Spinal cord (tissue), 10 donors: ENCODE measurements at places on chromosomes 4 and X.
A peak's percentile ranks its signal among the peaks of the same experiment; 100 is the strongest.

DNA sequence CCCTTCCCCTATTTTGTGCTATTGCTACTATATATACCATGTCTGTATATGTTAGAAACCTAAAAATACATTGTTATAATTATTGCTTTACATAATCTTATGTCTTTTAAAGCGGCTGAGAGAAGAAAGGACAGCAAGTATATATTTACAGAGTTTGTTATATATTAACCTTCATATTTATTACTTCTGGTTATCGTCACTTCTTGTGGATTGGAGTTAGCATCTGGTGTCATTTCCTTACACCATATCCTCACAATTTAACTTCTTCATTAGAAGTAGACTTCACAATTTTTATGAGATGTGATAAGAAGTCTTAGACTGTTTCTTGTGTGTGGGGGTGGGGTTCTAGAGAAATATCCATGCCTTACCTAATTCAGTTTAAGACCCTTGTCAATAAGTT lies 123.1 kb downstream of the ATXN3L start:
- no peaks in the 10 kb centered on the region for H3K36me3 ChIP-seq
- peaks cover 5% of the 10 kb centered on the region for H3K27me3 ChIP-seq
- H3K4me3 ChIP-seq: no peak overlapping the region
- no peak overlapping the region for H3K27ac ChIP-seq
- no peaks in the 10 kb centered on the region for H3K4me1 ChIP-seq
- DNase-seq: no peak

GRCh38 chr4:83013420-83013867 lies 2.8 kb upstream of the LIN54 start:
- H3K27me3 ChIP-seq: no peaks in the 10 kb centered on the region
- H3K4me1 ChIP-seq: peaks cover 8% of the 10 kb centered on the region
- no peak for DNase-seq
- no peaks in the 10 kb centered on the region for H3K36me3 ChIP-seq
- peak overlapping the region; percentile 93 for H3K4me3 ChIP-seq

GRCh38 chr4:78592088-78592783 lies 40.7 kb downstream of the ANXA3 start:
- no peaks in the 10 kb centered on the region for H3K27me3 ChIP-seq
- no peaks in the 10 kb centered on the region for H3K36me3 ChIP-seq

DNA sequence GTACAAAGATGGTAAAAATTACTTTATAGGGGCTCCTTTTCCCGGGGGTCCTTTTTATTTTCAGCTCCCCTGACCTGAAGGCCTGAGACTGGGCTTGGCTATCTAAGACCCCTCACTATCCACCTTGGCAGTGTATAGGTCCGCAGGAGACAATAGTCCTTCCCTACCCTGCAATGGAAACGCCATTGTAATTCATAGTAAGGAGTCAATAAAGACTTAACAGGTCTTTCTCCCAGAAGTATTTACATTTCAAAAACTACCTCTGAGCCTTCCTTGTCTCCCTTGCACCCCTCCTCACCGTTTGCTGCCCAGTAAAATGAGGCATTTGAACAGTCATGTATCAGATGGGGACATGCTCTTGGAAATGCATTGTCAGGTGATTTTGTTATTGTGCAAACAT lies 401.2 kb upstream of the CNKSR2 start:
- H3K4me3 ChIP-seq: no peak overlapping the region
- no peaks in the 10 kb centered on the region for H3K36me3 ChIP-seq
- no peaks in the 10 kb centered on the region for H3K4me1 ChIP-seq
- DNase-seq: no peak
- H3K27me3 ChIP-seq: peaks cover 2% of the 10 kb centered on the region

GRCh38 chrX:109773374-109773773 lies 40.3 kb upstream of the ACSL4 start:
- no peaks in the 10 kb centered on the region for H3K36me3 ChIP-seq
- H3K27ac ChIP-seq: no peak overlapping the region
- peaks cover 4% of the 10 kb centered on the region for H3K27me3 ChIP-seq
- no peaks in the 10 kb centered on the region for H3K4me1 ChIP-seq
- no peak for DNase-seq

DNA sequence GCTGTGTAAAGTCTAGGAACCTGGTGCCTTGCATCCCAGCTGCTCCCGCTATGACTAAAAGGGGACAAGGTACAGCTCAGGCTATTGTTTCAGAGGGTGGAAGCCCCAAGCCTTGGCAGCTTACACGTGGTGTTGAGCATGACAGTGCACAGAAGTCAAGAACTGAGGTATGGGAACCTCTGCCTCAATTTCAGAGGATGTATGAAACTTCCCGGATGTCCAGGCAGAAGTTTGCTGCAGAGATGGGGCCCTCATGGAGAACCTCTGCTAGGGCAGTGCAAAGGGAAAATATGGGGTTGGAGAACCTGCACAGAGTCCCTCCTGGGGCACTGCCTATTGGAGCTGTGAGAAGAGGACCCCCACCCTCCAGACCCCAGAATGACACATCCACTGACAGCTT lies 76.6 kb downstream of the DDX60 start:
- no peaks in the 10 kb centered on the region for H3K27me3 ChIP-seq
- no peaks in the 10 kb centered on the region for H3K4me1 ChIP-seq
- no peaks in the 10 kb centered on the region for H3K36me3 ChIP-seq
- DNase-seq: no peak
- H3K27ac ChIP-seq: no peak overlapping the region

DNA sequence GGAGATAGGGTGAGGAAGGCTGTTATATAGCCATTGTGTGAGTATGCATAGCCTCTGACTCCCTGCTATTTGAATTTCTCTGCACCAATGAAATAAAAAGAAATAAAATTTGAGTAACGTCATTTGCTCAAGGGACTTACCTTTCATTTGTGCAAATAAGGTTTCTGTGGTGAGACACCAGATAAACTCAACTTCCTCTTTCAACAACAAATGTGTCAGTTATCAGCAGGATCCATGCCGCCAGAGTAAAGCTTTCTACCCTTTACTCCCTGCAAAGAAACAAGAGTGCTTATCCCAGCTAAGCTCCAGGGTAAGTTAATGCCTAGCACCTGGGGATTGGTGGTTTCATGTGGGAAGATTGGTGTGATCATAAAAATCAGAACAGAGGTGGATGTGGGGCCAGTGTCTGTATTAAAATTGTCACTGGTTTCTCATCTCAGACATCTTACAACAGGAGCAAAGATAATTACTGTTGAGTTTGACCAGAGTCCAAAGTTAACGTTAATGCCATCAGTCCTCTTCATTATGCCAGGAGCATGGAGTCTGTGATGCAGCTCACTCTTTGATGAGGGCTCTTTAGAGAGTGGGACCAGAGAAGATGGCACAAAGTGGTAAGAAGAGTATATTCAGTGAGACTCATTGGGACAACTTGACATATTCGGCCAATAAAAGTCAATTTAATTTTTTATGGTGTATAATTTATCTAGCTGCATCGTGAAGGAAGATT lies at the start of gene P2RY10:
TSS of gene P2RY10 (plus strand) at position 206 of the 727 bp plus-strand sequence. CDS start 15,130 bp downstream, outside the sequence.
- H3K4me1 ChIP-seq: no peaks in the 10 kb centered on the region
- no peak within 1 kb of the TSS for H3K27ac ChIP-seq
- no peaks in the 10 kb centered on the region for H3K36me3 ChIP-seq
- DNase-seq: no peak
- H3K27me3 ChIP-seq: no peaks in the 10 kb centered on the region

GRCh38 chrX:49066690-49067089 lies 7.1 kb downstream of the PRAF2 start:
- H3K4me1 ChIP-seq: peaks cover 5% of the 10 kb centered on the region
- no peak for DNase-seq
- no peaks in the 10 kb centered on the region for H3K27me3 ChIP-seq
- no peak overlapping the region for H3K4me3 ChIP-seq
- H3K27ac ChIP-seq: no peak overlapping the region

GRCh38 chr4:140005699-140006098 lies 148.3 kb downstream of the MAML3 start:
- peaks cover 2% of the 10 kb centered on the region for H3K27me3 ChIP-seq
- H3K27ac ChIP-seq: no peak overlapping the region
- peaks cover 3% of the 10 kb centered on the region for H3K4me1 ChIP-seq
- H3K36me3 ChIP-seq: no peaks in the 10 kb centered on the region
- no peak overlapping the region for H3K4me3 ChIP-seq

- H3K27ac ChIP-seq: no peak overlapping the region
- DNase-seq: peak; percentile 66
- H3K4me3 ChIP-seq: no peak overlapping the region
- H3K36me3 ChIP-seq: no peaks in the 10 kb centered on the region
- no peaks in the 10 kb centered on the region for H3K27me3 ChIP-seq
Observed at GRCh38 chrX:10636337-10636736, 16.0 kb upstream of the MID1 start.

GRCh38 chrX:118347131-118347530 lies 1.2 kb downstream of the WDR44 start:
- peak; percentile 9 for DNase-seq
- no peaks in the 10 kb centered on the region for H3K36me3 ChIP-seq
- peak overlapping the region; percentile 84 for H3K4me3 ChIP-seq
- H3K27me3 ChIP-seq: no peaks in the 10 kb centered on the region
- H3K4me1 ChIP-seq: no peaks in the 10 kb centered on the region

- DNase-seq: no peak
- no peaks in the 10 kb centered on the region for H3K4me1 ChIP-seq
- no peak overlapping the region for H3K4me3 ChIP-seq
- no peaks in the 10 kb centered on the region for H3K36me3 ChIP-seq
- no peak overlapping the region for H3K27ac ChIP-seq
- H3K27me3 ChIP-seq: no peaks in the 10 kb centered on the region
Observed at GRCh38 chrX:110192516-110192915, 125.4 kb downstream of the AMMECR1 start.

GRCh38 chrX:108072746-108073145 lies 18.6 kb downstream of the PSMD10 start:
- no peak for DNase-seq
- H3K4me1 ChIP-seq: no peaks in the 10 kb centered on the region
- no peak overlapping the region for H3K27ac ChIP-seq
- no peaks in the 10 kb centered on the region for H3K36me3 ChIP-seq
- H3K4me3 ChIP-seq: no peak overlapping the region

DNA sequence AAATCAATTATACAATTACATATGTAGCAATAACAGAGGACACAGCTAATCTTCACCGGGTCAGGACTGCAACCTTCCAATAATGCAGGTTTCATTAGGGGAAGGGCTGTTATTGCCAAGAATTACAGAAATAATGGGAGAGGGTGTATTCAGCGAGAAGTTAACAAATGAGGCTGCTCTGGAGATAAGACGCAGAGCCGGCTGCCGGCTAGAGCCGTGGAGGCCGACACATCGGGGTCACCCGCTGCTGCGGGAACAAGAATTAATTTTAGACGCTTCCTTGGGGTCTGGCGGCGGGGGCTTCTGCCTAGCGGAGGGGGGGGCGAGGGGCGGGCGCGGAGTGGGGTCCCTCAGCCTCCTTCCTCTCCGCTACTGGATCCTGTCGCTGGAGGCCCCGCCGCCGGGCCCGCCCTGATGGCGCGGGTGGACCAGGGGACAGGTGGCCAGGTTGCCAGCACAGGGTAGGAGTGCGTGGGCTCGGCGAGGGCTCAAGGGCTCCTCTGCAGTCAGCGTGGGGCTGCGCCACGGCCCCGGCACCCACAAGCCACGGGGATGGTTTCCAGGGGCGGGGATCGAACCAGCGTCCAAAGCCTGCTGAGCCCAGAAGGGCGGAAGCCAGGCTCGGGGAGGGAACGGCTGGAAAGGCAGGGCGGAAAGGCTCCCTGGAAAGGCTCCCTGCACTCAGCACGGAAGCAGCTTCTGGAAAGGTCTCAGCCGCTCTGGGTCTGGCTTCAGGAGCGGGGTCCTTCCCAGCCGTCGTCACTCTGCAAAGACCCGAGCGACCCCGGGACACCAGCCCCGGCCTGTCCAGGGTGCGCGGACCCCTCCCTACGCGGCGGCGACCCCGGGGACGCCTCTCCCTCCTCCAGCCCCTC lies 113.8 kb upstream of the NKX1-1 start:
- H3K27ac ChIP-seq: peak overlapping the region; percentile 52
- no peak overlapping the region for H3K4me3 ChIP-seq
- peaks cover 52% of the 10 kb centered on the region for H3K27me3 ChIP-seq
- DNase-seq: no peak
- H3K4me1 ChIP-seq: peaks cover 9% of the 10 kb centered on the region
- H3K36me3 ChIP-seq: no peaks in the 10 kb centered on the region

DNA sequence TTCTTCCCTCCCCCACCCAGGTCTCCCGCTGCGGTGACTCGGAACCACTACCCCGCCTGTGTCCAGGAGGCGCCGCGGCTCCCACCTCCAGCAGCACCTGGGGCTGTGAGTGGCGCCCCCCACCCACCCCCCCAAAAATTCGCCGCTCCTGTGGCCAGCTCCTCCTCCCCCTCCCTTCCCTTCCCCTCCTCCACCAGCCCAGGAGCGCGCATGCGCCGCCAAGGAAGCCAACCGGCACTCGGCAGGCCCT lies 278 bp downstream of the CLOCK start:
- H3K36me3 ChIP-seq: no peaks in the 10 kb centered on the region
- peak overlapping the region; percentile 96 for H3K27ac ChIP-seq
- H3K4me1 ChIP-seq: no peaks in the 10 kb centered on the region

GRCh38 chrX:150546711-150547153 lies 21.7 kb upstream of the MTM1 start:
- no peaks in the 10 kb centered on the region for H3K36me3 ChIP-seq
- H3K27me3 ChIP-seq: no peaks in the 10 kb centered on the region
- peak overlapping the region; percentile 78 for H3K27ac ChIP-seq

GRCh38 chr4:53321151-53321983 lies 44.5 kb downstream of the SCFD2 start:
- H3K27ac ChIP-seq: no peak overlapping the region
- H3K27me3 ChIP-seq: no peaks in the 10 kb centered on the region
- DNase-seq: no peak
- no peaks in the 10 kb centered on the region for H3K36me3 ChIP-seq
- peaks cover 3% of the 10 kb centered on the region for H3K4me1 ChIP-seq

- no peaks in the 10 kb centered on the region for H3K4me1 ChIP-seq
- no peaks in the 10 kb centered on the region for H3K27me3 ChIP-seq
- peak within 1 kb of the TSS; percentile 19 for H3K4me3 ChIP-seq
- H3K36me3 ChIP-seq: peaks cover 18% of the 10 kb centered on the region
- DNase-seq: no peak
- H3K27ac ChIP-seq: no peak within 1 kb of the TSS
Observed at GRCh38 chrX:1336331-1336943, at the start of gene IL3RA. TSS of gene IL3RA (plus strand) at chrX:1336785. CDS start at chrX:1341766, 4,981 bp downstream.

- H3K4me1 ChIP-seq: peaks cover 6% of the 10 kb centered on the region
- H3K27me3 ChIP-seq: no peaks in the 10 kb centered on the region
- H3K36me3 ChIP-seq: no peaks in the 10 kb centered on the region
- no peak overlapping the region for H3K27ac ChIP-seq
Observed at GRCh38 chr4:23929248-23929647, 39.4 kb upstream of the PPARGC1A start.

DNA sequence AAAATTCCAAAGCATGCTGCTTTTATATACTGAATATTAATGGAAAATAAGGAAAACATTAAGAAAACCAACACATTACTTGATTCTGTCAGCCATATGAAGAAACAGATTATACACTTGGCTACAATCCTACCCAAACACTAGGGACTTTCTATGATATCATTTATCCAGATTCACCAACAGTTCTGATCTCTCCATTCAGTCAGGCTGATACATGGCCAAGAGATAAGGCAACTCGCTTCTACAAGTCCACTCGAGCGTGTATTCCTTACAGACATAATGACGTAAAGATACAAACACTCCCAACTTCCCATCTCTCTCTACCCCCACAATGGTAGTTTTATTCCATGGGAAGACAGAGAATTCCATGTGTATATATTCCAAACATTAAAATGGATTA lies 44.5 kb downstream of the NEK1 start:
- H3K36me3 ChIP-seq: peaks cover 3% of the 10 kb centered on the region
- H3K4me3 ChIP-seq: no peak overlapping the region
- H3K27me3 ChIP-seq: no peaks in the 10 kb centered on the region
